CD4-positive, alpha-beta T cell treated with Interleukin-12 subunit alpha and Interleukin-12 subunit beta, for 1 hour (primary cell): ENCODE measurements at places on chromosomes 12 and 14.

- DNase-seq, result no peak
Measured at GRCh38 chr12:111405859-111406473, at the start of gene SH2B3. TSS of gene SH2B3 (plus strand) at chr12:111405923. CDS start at chr12:111418146, 12,223 bp downstream.

DNA sequence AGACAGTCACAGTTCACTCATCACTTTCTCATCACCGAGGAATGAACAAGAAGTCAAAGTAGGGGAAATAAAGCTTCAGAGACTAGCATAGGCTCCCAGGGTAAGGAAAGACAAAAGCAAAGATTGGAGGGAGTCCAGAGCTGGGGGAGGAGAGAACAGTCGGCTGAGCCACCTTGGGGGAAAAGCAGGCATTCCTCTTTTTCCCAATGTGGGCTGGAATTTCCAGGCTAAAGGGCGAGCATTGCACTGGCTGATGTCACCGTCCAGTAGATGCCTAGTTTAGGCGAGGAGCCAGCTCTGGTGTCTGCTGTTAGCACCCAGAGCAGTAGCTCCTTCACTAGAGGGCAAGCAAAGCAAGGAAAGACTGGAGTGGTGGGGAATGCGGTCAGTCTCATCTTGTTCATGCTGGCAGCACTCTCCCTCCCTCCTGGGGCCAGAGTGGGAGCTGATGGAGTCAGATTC, 8.5 kb upstream of the KRT75 start:
- no peak for DNase-seq

- DNase-seq, result no peak
Measured at GRCh38 chr12:108784270-108784669, 53.0 kb upstream of the CORO1C start.

DNA sequence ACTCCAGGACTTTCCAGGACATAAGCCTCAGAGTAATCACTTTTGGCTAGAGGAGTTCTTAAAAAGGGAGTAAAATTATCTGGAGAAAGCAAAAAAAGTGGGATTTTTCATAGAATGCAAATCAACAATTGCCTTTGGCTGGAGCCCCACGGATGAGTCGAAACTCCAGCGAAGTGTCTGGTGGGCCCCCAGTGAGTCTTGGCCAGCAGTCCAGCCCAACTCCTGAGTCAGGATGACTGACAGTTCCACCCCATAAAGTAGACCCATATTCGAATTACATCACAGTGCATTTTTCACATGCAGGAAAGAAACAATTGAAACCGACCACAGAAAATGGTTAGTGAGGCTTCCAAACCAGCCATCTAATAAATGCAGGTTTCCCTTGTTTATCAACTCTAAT, 265.7 kb downstream of the BCL11B start:
- DNase-seq, result no peak

GRCh38 chr14:95274279-95274678, 45.4 kb downstream of the CLMN start:
- DNase-seq, result no peak

DNA sequence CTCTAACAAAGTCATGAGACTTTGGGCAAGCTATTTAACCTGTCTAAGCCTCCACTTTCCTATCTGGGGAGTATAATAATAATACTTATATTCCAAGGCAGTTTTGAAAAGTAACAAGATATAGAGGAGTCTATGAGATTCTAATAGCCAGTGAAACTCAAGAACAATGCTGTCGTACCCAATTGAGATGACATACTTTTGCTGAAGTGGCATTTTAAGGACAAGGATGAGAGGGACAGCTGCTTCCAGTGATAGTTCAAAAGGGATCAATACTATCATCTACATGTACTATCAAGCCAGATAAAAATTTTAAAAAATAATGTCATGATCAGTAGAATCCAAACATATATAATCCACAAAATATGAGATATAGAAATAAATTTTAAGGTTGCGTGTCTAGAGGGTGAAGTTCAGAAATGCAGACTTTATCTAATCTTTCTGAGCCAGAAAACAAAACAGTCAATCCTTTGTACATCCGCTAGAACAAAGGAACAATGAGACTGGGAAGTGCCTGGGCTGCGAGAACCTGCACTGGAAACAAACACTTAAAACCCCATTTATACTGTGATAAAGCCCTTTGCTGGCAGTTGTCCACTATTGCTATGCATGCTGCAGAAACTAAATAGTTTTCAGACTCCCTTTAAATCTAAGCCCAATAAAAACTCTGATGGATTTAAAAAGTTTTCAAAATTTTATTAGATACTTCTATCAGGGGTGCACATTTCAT, 38.6 kb downstream of the PTPRB start:
- no peak for DNase-seq

DNA sequence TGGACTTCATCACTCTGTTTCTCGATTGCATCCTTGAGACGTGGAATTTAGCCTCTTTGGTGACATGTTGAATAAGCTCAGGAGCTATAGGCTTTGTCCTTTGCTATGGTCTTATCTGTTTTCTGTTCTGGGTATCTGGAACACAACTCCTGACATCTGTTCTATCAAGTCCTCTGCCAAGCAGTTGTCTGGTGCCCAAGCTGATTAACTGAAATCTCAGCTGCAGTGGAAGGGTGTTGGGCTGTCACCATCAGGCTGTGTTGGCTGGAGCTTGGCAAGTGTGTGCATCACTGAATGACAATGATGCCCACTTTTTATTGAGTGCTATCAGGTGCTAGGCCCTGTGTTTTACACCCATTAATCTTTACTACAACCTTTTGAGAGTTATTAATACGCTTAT, 77.8 kb downstream of the SMOC1 start:
- DNase-seq, result no peak

GRCh38 chr12:56434828-56435227, 14.4 kb downstream of the TIMELESS start:
- no peak for DNase-seq

- DNase-seq, result no peak
Measured at GRCh38 chr12:15527201-15528080, 205.1 kb downstream of the PTPRO start.

GRCh38 chr14:100187247-100187833, 27.9 kb upstream of the DEGS2 start:
- no peak for DNase-seq

DNA sequence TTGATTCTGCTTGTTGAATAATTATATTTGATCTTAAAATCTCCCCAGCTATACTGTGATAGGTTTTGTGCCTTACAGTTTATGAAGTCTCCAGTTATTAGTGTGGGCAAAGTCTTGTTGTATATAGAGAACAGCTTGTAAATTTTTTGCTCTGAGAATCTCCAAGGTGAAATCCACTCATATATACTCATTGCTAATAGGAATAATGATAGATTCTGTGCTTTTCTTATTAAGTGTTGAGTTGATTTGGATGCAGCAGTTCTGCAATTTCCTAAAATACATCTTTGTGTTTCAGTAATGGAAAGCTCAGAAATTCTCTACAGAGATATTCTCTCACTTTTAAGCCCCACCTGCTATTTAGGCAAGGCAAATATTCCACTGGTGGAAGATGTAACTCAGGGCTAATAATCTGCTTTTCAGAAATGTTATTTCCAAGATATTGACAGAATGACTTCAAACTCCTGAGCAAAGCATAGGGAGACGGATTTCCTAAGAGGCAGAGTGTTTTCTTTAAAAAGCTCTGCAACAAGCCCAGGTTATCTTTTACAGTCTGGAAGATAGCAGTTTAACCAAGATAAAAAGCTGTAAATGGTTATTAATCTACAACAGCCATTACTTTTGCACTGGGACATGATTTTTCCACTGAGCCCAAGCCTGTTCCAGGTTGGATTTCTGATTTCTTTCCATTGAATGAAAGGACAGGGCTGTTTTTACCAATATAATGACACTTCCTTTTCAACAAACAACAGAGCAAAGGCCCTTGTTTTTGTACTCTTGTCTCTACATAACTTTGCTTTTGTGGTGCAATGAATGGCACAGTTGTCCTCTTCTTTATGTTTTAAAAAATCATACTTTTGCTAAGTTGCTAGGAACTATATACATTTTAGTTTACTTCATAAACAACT, 239.9 kb upstream of the ATP2B1 start:
- DNase-seq, result peak; percentile 30

DNA sequence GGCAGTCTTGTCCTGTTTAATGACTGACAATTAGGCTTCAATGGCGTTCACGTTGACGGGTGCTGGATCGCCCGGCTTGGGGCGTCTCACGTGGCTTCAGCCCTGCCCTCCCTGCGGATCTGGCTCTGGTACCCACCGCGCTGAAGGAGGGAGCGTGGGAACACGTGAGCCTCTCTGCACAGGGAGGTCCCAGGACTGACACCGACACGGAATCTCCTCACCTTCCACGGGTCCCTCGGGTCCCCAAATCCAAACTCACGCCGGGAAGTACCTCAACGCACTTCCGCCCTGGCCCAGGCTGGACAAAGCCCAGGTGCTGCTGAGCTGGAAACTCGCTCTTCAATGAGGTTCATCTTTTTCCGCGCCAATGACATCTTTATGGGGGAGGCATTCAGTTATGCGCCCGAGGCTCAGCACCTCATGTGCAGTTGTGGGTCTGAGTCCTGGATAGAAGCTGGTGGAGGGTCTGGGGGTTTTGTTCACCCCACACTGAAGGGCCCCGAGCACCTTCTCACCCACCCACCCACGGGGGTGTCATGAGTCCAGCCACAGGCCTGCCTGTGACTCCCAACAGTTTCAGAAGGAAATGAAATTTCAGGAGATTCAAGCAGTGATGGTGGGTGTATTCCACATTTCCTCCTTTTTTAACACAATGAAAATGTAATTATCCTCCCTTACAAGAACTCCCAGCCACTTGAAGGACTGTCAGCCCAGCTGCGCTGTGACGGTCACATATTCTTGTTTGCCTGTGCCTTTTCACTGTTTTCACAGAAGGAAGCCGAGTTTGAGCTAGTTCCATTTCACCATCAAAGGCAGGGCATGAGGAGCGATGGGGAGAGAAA, 251.7 kb upstream of the SFSWAP start:
- DNase-seq, result no peak

DNA sequence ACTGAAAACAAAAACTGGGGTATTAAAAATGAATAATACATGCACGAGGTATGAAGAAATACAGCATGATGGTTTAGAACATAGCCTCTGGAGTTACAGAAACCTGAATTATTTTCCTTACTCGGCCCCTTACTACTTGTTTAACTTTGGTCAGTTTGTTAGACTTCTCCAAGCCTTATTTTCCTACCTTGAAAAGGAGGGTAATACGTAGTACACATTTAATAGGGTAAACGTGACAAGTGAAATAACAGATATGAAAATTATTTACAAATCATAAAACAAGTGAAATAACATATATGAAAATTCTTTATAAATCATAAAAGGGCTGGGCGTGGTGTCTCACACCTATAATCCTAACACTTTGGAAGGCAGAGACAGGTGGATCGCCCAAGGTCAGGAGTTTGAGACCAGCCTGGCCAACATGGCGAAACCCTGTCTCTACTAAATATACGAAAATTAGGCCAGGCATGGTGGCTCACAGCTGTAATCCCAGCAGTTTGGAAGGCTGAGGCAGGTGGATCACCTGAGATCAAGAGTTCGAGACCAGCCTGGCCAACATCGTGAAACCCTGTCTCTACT, 11.4 kb upstream of the PKP2 start:
- no peak for DNase-seq

DNA sequence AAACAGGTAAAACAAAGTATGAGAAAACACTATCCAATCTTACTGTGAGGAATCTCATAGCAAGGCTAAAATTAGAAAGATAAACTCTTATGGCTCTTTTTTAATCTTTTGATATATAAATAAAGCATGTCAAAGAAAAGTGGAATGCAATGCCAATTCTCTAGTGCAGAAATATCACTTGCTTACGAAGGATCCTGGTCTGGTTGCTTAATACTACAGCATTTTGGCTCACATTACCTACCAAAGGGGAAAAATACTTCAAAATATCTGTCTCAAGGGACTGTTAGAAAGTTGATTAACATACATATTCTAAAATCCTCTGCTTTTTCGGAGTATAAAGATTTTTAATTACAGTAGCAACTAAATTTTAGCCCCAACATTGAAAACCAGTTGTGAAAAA, 21.4 kb downstream of the AREL1 start:
- no peak for DNase-seq

GRCh38 chr12:110203546-110203945, 77.5 kb upstream of the ATP2A2 start:
- no peak for DNase-seq

GRCh38 chr12:118874698-118875548, 106.4 kb upstream of the SRRM4 start:
- DNase-seq, result no peak

DNA sequence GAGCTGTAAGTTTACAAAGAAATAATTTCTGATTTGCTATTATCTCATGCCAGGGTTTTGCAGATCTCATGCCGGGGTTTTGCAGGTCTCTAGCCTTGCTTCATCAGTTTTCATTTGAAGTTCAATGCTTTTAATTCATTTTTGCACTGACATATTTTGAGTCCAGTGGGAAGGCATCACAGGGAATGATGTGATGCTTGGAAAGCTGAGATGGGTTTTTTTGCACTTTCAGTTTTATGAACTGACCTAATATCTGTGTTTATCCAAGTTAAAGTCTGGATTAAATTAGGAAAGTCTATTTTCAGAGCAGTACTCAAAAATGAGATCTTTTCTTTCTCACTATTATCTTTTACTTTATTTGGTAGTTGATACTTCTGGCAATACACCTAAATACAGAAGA, 23.6 kb upstream of the REP15 start:
- DNase-seq, result no peak

DNA sequence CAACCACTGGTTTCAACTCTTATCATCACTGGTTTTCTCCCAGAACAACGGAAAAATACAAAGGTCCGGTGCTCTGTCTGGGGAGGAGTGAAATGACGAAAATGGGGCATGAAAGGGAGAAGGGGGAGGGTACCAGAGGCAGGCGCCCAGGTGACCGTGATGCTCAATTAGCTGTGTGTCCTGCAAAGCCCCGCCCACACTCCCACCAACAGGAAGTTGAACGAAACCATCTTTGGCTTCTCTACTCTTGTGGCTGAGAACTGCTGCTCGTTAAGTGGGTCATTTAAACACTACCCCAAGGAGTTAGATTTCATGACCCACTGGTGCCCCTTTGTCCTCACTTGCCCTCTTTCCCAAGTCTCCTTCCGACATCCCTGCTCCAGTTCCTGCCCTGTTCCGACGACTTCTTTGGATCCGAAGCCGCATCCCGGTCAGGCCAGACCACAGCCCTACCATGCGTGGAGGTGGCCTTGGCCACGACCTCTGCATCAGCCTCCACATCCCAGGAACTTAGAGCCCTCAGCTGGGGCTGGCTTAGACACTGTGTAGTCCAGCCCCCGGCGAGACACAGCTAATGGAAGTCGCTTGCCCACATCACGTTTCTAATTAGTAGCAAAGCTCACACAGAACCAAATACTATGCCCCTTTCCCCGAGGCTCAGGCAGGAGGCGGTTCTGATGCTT, 11.4 kb upstream of the LRTM2 start:
- peak; percentile 23 for DNase-seq

GRCh38 chr12:108514468-108514972, 557 bp upstream of the FICD start:
- no peak for DNase-seq
